NCI-H510A (cell line): ENCODE measurements at places on chromosomes 6 and 20.

DNA sequence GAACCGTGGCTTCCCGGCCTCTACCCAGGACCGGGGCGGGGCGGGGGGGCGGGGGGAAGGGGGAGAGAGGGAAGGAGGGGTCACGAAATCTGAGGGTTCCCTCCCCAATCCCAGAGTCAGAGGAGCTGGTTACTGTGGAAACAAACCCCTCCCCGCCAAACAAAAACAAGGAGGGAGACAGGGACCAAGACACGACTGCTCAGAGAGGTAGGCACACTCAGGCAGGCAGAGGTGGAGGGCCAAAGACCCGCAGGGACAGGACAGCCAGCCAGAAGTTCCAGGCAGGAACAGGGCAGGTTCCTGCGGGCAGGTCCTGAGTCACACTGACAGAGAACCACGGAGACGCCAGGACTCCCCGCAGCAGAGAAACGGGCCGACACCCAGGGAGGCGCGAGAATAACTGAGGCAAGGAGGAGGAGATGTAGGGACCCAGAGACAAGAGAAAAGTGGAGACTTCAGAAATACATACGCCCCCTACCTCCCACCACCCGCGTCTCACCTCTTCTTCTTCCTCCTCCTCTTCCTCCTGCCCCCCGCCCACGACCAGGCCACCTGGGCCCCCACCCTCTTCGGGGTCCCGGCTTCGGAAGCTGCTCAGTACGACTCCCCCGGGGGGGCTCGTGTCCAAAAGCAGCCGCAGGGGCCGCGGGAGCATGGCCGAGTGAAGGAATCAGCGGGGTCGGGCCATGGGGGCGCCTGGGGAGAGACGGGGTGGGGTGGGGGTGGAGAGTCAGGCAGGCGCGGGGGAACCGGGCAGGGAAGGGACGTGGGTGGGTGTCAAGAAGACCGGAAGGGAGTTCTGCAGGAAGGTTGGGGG is 578 bp downstream of the RGL2 start:
- peak; percentile 57 for DNase-seq

GRCh38 chr6:2714111-2714895 is 36.4 kb downstream of the MYLK4 start:
- no peak for DNase-seq

- DNase-seq = no peak
Measured at GRCh38 chr6:156719395-156719719, 57.8 kb upstream of the ARID1B start.

DNA sequence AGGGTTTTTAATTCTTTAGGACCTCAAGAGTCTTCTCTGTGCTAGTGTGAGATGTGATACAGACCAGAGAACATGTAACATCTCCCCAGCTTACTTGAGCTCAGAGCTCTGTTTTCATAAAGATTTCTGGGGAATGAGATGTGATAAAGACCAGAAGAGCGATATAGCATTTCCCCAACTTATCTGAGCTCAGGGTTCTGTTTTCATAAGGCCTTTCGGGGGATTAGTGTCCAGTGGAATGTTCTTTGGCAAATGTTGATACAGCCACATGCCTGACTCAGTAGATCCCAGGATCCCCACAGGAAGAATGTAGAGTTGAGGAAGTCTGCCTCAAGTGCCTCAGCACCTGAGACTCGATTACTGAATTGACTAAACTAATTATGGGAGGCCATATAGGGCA is 18.7 kb upstream of the TOP1 start:
- no peak for DNase-seq
